ENCODE measurements at places on chromosomes 2 and 18. TPM values are rescaled to one million over a fixed set of nuclear protein-coding genes. Genes with fewer than 3 reads are reported as not detected.

GRCh38 chr2:66721776-66722175 lies 286.9 kb downstream of the MEIS1 start:
- DNase-seq: no peak

DNA sequence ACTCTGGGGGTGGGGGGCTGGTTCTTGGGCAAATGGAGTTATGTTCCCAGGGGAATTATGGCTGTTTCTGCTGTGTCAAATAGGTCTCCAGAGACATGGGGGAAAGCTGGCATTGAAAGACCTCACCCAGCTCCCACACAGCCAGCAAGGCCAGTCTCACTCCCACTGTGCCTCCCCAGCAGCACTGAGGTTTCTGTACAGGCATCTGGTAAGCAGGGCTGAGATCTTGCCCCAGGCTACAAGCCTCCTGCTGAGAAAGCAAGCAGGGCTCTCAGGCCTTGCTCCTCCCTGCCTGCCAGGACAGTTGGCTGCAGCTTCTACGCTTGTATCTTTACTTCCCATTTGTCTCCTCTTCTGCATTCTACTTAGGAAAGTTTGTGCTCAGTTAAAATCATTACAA lies 50.5 kb upstream of the FHOD3 start:
- no peak for DNase-seq

The KLHL41 gene
- total RNA-seq: not detected

DNA sequence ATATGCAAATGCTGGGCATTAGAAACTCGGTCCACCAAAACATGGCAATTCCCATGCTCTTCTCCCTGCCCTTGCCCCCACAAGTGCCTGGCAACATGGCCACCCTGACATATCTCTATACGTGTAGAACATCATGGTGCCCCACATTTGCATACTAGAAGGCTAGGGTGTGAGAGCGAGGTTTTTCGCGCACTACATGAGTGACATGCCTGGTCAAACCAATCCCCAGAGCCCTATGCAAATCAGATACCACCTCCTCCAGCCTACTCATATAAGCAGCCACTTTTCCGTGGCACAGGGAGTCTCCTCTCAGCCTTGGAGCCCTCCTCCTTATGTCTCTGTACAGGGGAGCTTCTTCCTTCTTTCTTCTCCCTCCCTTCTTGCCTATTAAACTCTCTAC lies 296.1 kb upstream of the GULP1 start:
- DNase-seq: no peak

DNA sequence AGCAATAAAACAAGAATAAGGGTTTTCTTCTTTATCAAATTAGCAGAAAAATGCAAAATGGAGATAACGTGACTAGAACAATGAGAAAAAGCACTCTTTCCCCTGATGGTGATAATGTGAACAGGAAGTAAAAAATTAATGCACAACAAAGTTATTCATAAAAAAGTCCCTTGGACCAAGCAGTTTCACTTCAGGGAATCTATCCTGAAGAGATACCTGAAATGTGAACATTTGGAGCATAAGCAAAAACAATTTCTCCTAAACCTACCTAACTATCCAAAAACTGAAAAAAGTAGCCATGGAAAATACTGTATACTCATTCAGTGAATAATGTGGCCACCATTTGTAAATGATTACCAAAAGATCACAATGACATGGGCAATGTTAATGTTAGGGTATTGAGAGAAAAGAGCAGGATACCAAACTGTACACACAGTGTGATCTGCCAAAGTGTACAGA lies 48.7 kb downstream of the TRIP12 start:
- no peak for DNase-seq

DNA sequence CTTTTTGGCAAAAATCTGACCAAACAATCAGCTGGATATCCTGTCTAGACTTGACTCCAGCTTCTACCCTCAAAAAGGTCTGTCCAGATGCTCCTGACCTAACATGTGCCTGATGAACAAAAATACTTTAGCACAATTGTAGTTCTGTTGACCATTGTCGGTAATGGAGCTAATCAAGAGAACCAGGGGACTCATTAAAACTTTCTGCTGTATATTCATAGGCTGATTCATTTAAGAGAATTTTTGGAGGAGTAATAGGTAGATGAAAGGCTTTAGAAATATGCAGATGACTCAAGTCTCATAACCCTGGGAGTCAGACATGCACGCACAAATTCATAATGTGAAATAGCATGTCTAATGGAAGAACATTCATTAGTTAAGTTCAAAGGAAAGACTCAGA lies 514.2 kb downstream of the TXNL1 start:
- DNase-seq: no peak

The CDCA7 gene
- total RNA-seq: 0.73 TPM

DNA sequence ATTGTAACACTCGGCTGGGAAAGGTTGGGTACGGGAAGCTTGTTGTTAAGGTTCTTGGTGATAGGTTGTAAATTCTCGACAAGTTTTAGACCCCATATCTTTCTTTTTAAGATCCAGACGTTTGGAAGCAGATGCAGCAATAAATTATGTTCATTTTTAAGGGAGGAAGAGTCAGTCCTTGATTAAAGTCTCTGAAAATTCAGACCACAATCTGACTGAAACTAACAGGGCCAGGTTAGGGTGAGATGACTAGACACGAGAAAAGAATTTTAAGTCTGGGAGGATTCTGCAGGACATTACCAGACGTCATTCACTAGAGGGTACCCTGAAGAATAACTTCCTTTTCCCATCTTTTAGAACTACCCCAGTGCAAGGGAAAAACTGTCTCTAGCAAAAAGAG lies 16.1 kb downstream of the WIPF1 start:
- DNase-seq: no peak

- DNase-seq: no peak
Observed at GRCh38 chr2:240886023-240886565, 9.9 kb downstream of the MAB21L4 start.

- no peak for DNase-seq
Observed at GRCh38 chr18:61765097-61765496, 127.7 kb downstream of the RNF152 start.

DNA sequence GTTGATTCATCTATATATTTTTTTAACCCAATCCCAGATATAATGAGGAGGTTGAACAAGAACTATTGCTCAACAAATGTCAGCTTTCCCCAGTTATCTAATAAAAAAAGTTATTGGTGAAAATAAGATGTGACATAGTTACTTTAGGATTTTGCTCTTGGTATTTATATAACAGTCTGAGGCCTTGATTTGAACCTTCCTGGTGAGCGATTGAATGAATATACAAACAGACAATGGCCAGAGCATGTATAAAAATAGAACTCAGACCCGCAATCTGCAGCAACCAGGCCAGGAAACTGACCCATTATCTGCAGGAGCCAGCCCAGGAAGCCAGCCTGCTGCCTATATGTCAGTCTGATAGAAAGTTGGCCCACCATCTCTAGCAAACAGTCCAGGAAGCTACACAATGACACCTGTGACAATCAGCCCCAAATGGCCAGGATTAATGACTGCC lies 81.6 kb downstream of the HS6ST1 start:
- no peak for DNase-seq
